ENCODE measurements at places on chromosomes 2 and 18.

DNA sequence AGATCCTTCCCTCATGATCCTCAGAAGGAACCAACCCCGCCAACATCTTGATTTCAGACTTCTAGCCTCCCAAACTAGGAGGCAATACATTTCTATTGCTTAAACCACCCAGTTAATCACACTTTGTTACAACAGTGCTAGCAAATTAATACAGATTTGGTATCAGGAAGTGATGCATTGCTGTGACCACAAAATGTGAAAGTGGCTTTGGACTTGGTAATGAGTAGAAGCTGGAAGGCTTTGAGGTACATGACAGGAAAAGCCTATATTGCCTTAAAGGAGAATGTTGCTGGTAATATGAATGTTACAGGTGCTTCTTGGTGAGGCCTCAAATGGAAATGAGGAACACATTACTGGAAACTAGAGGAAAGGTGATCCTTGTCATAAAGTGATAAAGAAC is 260.3 kb downstream of the SATB2 start:
- DNase-seq = no peak

GRCh38 chr2:96116879-96117533 is 635 bp upstream of the ADRA2B start:
- no peak for DNase-seq

DNA sequence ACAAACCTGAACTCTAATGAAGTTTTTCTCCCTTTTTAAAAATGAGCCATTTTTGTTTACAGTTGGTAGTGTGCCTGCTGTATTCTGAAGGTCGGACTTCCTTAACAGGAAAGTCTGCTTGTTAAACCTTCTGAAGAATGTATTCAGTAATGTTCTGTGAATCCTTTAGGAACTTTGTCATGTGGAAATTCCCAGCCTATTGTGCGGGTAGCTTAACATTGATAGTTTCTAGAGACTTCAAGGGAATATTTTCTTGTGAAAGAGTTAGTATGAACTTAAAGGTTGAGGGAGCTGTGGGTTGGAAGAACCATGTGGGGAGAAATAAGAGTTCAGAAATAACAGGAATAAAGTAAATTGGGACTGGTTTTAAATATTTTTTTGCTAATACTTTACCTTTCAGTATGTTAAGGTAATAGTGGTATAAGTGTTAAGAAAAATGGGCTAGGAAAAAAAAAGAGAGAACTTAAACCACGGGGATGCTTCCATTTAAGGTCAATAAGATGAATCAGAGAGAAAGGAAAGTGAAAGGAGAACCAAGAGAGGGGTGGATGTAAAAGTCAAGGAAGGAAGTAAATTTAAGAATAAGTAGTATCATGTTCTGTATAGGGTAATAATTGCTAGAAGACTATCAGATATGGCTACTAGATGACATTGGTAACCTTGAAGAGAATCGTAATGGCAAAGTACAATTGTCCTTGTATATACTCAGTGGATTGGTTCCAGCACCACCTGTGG is 90.5 kb downstream of the PMS1 start:
- no peak for DNase-seq

GRCh38 chr18:49585781-49586663 is 24.2 kb downstream of the LIPG start:
- no peak for DNase-seq

DNA sequence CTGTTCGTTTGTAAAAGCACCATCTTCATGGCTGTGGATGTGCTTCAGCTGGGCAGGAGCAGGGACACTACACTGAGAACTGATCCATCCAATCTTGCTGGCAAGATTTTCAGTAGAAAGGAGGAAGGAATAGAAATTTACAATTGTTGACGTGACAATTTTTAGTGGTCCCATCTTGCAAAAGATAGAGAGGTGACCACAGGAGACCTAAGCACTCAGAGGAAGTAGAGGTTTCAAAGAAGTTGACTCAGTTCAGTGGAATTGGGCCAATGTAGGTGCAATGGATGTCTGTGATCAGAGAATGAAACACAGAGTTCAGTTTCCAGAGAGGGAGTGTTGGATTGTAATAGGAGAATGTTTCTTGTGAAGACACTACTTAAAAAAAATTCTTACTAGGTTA is 1.4 kb downstream of the UGT1A5 start:
- no peak for DNase-seq

DNA sequence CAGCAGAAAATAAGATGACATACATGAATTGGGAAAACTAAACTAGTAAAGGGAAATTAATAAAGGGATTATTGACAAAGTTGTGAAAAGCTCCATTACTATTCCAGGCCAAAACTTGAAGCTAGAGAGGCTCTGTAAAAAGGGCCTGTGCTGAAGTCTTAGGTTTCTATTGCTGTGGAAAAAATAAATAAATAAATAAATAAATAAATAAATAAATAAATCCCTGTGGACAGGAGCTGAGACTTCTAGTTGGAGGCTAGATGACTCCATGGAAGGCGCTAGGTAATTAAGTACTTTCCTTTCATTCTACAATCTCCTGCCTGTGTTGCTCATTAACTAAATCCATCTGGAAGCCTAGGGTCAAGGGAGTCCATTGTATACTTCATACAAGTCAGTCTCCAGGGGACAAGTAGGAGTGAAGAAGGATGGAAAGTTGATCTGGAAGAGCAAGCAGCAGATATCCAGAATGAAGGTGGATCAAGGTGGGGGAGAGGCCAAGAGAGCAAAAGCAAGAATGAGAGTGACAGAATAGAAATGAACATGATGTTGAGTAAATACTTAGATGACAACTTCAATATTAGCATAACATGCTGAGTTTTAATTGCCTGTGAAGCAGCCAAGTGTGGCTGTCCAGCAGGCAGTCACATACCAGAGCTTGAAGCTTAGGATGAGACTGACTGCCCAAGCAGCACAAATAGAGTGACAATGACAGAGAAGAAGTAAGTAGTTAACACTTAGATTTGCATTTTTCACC is 26.2 kb upstream of the CCNT2 start:
- DNase-seq = no peak

DNA sequence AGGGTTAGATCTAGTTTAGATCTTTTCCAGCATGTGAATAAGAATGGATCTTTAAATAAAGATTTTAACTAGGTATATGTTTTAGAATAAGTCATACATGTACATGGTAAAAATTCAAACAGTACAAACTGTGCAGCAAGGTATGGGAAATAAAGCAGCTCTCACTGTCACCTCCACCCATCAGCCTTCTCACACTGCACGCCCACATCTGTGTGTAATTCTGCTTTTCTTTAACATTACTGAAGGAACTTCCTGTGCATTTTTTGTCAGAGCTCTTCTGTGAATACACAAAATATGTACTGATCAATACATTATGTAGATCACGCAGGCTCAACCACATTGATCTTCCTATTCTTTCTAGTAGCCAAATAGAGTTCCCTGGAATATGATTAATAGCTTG is 3.4 kb downstream of the CASP8 start:
- no peak for DNase-seq

DNA sequence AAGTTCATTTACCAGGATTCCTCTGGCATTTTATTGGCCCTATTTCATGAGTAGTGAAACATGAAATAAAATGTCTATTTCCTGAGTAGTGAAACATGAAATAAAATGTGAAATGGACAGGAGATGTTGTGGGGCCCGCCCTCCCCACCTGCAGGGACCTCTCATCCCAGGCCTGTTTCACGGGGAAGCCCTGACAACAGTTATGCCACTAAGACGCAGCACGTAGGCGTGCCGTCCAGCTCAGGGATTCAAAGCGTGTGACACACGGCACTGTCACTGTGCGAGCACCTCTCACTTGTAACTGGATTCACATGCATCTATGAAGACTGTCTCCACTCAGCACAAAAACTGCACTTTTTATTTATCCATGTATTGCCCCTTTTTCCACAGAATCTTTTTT is 83.4 kb upstream of the SNTG2 start:
- DNase-seq = no peak

- no peak for DNase-seq
These were observed 35.7 kb upstream of the MAT2A start for GRCh38 chr2:85503168-85503850.

GRCh38 chr2:43104763-43105162 is 121.6 kb downstream of the ZFP36L2 start:
- DNase-seq = no peak

Measured in vagina (tissue), 2 donors.